ENCODE measurements at places on chromosomes 3 and 15.
A peak's percentile ranks its signal among the peaks of the same experiment; 100 is the strongest.

DNA sequence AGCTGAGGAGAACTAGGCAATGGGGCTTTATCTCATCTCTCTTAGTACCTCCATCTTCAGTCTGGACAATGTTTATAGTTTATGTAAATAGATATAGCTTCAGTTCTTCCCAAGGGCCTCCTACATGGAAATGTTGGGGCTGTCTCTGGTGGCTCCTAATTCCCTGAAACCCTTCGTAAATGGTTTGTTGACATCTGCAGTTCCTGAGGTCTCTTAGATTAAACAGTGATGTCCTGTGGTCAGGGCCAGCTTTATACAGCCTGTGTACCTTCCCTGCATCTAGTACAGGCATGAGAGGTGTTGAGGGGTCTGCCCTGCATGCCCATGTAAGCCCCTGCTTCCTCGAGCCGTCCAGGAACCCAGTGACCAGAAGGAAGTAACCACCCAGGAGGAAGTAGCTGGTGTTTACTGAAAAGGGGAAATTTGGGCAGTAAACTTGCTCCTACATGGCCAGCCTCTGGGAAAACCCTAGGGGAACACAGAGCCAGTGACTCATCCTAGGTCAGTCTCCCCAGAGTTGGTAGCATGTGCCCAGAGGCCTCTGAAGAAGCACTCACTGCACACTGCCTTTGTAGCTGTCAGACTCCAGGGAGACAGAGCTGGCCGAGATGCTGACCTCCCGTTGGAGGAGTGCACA, 4.7 kb upstream of the TBC1D2B start:
- DNase-seq = no peak

DNA sequence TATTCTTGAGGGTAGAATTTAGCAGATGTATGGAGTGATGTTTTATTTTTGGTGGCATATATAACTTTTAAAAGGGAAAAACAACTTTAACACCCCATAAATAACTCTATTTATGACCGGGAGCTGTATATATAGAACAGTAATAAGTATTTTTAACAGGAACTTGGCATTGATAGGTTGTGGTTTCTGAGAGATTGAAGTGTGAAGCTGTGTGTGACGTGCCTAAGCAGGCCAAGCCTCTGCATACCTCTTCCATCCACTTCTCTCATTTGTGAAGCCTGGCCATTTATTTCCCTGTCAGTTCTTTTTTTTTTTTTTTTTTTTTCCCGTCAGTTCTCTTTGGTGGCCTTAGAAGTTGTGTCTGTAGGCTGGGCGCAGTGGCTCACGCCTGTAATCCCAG, 23.0 kb downstream of the RBM5 start:
- no peak for DNase-seq

DNA sequence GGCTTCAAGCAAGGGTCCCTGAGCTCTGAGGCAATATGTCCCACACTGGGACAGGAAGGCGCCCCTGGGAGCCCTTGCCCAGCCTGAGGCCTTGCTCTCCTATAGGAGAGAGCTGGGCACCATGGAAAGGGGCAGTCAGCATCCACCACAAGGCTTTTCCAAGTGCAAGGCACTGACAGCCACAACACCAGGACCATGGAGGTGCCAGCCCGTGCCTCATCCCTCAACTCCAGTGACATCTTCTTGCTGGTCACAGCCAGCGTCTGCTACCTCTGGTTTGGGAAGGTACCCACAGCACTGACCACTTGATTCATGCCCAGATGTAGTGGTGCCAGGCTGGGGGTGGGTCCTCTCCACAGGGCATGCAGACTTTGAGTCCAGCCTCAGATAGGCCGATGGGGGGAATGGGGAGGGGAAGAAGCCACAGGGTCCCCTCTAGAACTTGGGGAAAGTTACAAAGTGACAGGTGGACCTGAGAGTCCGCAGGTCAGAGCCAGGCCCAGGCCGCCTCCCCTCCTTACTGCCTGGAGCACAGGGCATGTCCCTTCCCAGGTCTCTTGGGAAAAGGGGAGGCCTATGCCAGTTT, 11.8 kb downstream of the VILL start:
- no peak for DNase-seq

GRCh38 chr3:13782501-13782900, 97.4 kb downstream of the WNT7A start:
- DNase-seq = no peak

DNA sequence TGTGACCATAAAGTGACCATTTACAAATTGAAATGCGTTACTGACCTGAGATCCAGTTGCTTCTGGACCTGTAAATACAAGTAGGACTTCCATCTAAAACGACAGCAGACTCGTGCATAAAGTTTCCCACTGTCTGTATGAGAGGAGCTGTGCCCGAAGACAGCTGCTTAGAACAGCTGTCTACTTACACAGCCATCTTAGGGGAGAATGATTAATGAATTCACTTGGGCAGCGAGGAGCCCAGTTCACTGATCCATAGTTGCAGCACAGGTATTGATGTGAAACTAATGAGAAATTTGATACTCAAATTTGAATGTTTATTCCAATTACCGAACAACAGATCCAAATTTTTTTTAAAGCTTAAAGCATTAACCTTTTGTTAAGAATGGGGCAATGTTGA, 748.1 kb downstream of the NR2F2 start:
- no peak for DNase-seq

DNA sequence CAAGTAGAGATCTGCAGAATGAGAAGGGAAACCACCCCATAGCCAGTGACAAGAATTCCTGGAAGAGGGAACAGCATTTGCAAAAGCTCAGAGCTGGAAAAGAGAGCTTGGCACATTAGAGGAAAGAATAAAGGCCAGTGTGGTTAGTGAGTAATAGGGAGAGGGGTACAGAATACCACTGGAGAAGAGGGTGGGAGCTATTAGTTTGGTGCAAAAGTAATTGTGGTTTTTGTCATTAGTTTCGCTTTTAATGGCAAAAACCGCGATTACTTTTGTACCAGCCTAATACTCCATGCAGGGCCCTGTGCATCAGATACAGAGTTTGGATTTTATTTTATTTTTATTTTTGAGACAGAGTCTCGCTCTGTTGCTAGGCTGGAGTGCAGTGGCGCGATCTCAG, 9.8 kb downstream of the SLC24A1 start:
- DNase-seq = no peak

GRCh38 chr15:90863987-90864386, 4.4 kb upstream of the FURIN start:
- no peak for DNase-seq

DNA sequence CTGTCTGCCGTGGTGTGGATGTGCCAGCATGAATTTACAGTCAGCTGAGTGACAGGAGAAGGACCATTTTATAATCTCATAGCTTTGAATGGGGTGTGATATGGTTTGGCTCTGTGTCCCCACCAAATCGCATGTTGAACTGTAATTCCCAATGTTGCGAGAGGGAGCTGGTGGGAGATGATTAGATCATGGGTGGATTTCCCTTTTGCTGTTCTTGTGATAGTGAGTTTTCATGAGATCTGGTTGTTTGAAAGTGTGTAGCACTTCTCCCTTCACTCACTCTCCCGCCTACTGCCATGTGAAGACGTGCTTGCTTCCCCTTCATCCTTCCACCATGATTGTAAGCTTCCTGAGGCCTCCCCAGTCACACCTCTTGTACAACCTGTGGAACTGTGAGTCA, 111.9 kb upstream of the CHD2 start:
- no peak for DNase-seq

- DNase-seq = no peak
Measured at GRCh38 chr15:89161666-89162065, 59.7 kb downstream of the RLBP1 start.

- no peak for DNase-seq
Measured at GRCh38 chr3:5390221-5390620, 202.7 kb downstream of the EDEM1 start.

DNA sequence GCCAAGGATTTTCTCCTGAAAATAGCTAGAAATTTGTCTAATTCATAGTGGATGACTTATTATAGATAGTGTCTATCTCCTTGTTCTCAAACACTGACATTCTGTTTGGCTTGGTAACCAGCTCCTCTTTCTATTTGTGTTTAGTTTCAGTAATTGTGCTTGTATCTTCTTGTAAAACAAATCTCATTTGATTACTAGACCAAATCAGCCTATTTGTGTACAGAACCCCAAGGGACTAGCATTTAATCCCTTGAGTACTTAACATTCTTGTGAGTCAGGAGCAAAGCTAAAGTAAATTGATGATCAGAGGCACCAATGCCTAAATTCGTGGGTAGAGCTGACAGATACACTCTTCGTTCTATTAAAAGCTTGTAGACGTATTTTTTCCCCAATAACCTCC, 306.5 kb upstream of the SLITRK3 start:
- no peak for DNase-seq

GRCh38 chr3:136196401-136197158, 445 bp upstream of the MSL2 start:
- DNase-seq = peak; percentile 100

DNA sequence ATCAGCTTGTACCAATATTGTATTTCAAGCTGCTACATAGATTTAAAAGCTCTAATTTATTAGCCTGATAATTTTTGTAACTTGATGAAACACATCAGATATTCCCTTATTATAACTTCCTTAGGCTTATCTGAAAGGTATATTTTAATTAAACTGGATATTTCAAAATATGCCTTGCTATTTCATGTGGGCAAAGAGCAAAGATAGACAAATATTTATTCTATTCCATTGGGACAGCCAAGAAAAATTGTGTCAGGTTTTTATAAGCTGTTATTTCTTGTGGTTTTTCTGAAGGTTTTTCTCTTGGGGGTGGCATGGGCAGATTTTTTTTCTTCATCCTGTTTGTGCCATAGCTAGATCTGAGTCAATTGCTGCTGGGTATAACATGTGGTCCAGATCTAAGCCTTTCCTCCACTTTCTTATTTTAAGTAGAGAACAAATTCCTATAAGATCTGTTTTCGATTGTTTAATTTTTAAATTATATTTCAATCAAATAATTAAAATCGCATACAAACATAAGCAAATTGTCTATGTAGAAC, 249.5 kb downstream of the NAALADL2 start:
- DNase-seq = no peak

DNA sequence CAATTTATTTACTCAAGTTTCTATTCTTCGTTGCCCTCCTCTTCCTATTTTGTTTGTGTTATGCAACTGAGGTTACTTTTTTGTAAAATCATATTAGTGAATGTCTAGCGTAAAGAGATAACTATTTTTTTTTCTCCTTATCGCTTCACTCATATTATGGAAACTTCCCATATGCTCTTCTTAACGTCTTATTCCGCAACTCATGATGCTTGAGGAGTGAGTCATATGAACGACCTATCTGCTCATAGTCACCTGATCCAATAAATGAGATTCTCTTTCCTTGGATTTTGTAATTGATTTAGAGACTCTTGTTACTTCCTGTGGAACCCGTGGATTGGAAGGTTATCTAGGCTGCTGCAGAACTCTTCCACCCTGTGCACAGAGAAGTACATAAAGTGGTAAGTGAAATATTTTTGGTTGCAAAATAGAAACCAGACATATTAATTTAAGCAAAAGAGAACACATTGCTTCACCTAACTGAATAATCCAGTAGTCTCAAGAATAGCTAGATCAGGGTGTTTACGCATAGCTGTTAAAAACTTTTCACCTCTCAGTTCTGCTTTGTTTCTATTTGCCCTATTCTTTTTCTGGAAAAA, 719.3 kb upstream of the SGO1 start:
- DNase-seq = no peak

All from fibroblast of skin of scalp (primary cell).